Effector memory CD4-positive, alpha-beta T cell (primary cell): ENCODE measurements at places on chromosomes 1 and 21.

GRCh38 chr1:175043824-175044223 lies 20.6 kb upstream of the MRPS14 start:
- no peak for DNase-seq

DNA sequence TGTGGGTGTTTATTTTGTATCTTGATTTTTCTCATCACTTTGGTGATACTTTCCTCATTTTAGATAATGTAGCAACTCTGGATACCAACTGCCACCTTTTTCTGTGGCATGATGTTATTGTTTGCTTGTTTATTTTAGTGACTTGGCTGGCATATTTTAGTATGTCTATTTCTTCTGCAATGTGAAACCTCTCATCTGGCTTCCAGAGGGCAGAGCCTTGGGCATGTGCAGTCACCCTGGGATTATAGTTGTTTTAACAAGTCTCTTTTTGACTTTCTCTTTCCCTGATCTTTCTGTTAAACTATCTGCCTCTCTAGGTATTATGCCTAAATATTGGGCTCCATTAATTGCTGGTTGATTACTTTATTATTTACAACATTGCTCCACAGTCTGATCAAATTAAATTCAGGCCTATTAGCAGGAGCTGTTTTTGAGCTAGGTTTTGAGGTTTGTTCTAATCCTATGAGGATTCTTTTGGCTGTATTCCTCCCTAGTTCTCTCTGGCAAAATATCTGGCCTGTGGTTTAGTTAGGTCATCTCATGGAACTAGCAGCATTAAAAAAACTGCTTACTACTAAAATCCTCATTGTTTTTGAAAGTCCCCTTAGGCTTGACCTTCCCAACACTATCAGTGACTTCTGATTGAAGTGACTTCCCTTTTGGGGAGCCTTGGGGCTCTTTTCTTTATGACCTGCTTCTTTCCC lies 86.4 kb upstream of the FAM78B start:
- DNase-seq: no peak

DNA sequence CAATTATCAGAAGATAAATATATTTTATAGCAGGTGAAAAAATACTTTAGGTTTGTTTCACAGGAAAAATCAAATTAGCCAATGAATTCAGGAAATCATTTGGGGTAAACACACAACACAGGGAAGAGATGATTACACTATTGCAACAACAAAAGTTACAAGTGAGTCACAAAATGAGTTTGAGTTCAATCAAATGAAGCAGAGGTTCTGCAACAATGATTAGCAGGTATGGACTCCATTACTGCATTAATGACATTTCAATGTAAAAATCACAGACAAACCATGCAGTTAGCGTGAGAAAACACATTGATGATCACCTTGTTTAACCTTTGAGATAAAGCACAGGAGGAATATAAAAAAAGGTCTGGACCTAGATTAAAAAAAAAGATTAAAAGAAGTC lies 9.7 kb downstream of the ADGRL4 start:
- no peak for DNase-seq

DNA sequence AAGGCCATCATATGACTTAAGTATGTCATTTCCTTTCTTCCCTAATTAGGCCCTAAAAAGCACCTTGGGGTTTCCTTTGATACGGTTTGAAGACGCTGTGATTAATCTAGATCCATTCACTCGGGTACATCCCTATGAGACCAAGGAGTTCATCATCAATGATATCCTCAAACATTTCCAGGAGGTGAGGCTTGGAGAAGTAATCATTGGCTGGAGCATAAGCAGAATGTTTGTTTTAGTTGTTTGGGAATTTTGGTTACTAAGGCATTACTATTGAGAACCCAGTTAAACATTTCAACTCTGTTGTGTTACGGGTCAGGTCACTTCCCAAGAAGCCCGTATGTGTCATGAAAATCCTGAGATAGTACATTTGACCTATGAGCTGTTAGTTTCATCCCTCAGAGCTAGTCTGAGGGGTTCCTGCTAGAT lies 185.2 kb downstream of the VPS13D start:
- DNase-seq: no peak

GRCh38 chr21:40540216-40540615 lies 306.7 kb downstream of the DSCAM start:
- no peak for DNase-seq

DNA sequence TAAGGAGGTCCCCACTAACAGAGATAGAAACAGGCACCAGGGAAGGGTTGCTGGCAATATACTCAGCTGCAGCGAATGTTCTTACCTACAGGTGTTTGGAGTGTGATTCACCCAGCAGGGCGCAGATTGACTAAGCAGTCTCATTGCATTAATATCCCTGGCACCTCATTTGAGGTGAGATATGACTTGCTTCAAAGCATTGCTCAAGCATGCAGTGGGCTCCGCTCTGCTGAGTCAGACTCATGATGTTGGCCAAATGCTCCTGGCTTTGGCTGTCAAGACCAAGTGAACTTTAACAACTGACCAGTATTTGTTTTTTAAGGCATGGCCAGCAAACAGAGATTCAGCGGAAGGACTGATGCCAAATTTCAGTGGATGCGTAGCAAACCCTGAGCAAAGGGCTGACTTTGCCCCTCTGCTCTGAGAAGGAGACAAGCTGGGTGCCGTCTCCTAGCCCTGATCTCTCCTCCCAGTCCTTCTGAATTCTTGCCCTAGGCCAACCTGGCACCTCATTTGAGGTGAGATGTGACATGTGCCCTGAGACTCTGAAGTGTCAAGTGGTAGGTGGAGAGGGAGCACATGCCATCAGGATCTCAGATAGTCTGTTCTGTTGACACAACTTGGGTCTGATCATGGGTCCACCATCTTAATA lies 187.1 kb upstream of the COA6 start:
- no peak for DNase-seq

DNA sequence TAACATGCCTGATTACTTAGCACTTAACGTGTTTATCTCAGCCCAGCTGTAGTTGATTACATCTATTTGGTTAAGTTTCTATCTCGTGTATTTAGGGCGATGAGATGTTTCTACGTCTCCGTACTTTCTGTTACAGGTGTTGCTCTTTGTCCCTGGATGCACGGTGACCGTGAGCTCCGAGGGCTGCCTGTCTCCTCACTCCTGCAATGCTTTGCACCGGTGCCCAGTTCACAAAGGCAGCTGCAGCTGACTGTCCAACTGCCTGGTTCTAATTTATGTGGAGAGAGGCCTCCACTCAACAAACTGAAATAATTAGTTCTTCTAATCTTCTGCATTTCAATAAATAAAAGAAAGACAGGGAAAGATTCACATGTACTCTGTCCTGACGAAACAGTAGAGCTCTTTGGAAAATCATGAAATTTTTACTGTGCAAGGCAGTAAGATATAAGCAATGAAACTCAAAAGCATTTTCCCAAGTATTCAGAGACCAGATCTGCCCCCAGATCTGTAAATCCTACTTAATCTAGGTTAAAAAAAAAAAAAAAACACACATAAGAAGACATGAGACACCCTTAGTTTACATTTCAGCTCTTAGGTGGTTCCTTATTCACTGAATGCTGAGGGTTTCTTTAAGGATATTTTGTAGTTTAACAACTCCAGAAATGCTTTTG lies 108.2 kb downstream of the TGFBR3 start:
- DNase-seq: no peak

GRCh38 chr1:150210706-150211105 lies 25.2 kb downstream of the ANP32E start:
- DNase-seq: no peak

DNA sequence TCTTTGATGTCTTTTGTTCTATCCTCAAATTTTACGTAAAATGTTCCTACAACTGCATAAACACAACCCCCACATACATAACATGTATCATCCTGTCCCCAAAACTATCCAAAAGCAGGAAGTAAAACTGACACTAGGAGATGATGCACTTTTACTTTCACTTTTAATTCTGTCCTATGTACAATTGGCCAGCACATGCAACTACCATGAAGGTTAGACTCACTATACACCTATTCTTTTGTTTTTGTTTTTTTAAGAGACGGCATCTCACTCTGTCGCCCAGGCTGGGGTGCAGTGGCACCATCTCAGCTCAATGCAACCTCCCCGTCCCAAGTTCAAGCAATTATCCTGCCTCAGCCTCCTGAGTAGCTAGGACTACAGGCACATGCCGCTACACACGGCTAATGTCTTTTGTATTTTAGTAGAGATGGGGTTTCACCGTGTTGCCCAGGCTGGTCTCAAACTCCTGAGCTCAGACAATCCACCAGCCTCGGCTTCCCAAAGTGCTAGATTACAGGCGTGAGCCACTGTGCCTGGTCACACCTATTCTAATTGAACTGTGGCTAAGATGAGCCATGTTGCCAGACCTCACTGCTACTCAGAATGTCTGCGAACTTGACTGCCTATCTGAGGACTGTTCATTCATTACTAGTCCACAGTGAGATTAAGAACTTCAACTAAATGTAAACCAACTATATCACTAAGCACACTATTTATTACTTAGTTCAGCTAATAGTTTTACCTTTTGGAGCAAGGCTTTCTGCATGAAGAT lies 48.0 kb downstream of the TOR3A start:
- DNase-seq: no peak

DNA sequence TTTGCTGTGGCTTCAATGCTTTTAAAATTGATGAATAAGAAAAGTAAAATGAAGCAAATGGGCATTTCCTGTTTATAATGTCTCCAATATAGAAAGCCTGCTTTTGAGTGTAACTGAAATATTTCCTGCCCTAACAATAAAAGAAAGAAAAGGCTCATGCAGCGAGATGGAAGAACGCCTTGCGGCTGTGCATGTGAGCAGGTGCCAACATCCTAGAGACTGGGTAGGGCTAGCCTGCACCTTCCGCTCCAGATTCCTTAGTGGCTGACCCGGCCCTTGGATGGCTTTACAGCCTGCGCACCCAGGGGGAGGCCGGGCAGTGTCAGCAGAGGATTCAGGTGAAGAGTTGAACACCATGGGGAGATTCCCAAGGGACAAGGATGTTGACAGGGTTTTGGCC lies 21.8 kb downstream of the CNIH3 start:
- no peak for DNase-seq

GRCh38 chr1:17214876-17215544 lies 10.1 kb downstream of the PADI1 start:
- DNase-seq: no peak

GRCh38 chr1:238589843-238590435 lies 699.2 kb upstream of the ZP4 start:
- no peak for DNase-seq

- DNase-seq: no peak
Measured at GRCh38 chr1:233647073-233647472, 33.2 kb downstream of the KCNK1 start.

DNA sequence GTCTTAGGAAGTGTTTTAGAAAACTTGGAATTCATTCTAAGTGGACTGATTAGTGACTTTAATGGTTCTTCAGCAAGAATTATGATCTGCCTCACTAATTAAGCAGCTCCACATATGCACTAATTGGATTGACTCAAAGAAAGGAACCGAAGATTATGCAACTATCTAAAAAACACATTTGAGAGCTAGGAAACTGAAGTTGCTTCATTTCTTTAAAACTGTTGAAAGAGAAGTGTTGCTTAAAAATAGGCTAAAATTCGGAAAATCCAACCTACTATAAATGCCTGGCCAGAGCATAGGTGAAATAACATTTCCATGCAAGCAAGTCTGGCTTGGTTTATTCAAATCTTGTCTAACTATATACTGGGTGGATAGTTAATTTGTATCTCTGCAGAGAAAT lies 502.9 kb upstream of the ZRANB2 start:
- DNase-seq: no peak

DNA sequence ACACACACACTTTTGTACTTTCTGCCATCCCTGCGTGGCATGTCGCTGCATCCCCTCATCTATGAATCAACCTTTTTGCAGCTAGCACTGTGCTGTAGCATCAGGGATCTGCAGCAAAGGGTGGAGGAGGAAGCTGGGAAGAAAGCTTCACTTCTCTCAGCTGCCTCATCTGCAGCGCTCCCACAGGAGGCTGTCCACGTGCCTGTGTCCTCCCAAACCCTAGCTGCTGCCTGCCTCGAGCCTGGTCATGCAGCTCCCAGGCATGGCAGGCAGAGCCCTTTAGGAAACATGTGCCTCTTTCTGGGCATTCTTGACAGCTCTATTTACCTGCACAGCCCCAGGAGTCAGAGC lies 262.1 kb upstream of the SGIP1 start:
- DNase-seq: no peak

GRCh38 chr1:246051909-246052518 lies 455.1 kb downstream of the SMYD3 start:
- no peak for DNase-seq

DNA sequence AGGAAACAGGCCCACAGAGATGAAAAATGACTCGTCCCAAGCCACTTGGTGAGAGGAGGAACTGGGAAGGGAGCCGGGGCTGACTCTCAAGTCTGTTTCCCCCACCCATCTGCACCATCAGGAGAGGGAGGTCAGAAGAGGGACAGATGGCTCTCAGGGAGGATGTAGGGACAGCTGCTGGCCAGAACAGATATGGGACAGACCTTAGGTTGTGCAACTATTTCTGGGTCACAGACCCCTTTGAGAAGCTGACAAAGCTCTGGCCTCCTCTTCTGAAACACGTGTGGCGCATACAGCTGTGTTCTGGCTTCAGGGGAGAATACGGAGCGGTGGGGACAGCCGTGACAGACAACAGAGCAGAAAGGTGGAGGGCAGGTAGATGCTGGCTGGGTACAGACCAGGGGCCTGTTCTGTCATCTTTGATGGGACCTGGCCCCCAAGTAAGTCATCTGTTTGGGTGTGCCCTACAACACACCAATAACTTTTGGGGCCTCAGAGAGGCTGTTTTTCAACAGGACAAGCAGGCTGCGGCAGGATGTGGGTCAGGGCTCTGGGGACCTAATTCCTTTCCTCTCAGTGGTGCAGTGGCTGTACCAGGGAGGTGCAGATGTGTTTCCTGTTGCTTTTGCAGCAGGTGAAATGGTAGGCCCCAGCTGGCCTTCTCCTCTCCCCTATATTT lies 7.3 kb downstream of the SH3BGRL3 start:
- DNase-seq: peak; percentile 65

DNA sequence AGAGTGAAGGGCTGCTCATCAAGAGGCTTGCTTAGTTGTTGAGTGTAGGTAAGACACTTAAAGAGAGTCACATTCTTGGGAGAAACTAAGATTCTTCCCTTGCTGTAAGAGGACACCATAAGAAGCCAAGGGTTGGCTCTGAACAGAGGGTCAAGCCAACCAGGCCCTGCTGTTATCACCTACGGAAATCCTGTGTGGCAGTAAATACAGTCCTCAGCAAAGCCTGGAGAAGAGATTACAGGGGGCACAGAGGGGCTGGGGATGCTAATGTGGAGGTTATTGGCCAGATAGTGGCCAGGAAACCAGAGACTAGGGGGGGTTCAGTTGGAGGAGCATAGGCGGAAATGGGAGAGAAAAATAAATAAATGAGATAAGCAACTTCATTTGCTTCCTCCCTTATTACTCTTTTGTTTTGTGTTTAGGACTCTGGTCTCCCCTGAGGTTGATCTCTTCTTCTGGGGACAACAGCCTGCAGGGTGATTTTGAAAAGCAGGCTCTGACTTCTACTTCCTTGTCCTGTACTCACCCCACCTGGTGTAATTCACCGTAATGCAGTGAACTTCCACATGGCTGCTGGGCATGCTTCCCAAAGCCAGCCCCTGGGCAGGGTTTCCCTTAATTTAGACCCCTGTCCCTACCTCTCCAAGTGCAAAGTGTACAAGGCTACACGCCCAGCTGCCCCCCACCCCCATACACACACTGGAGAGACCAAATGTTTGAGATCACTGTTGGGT lies 40.9 kb downstream of the MTARC1 start:
- DNase-seq: no peak
